Myocyte (in vitro differentiated cells): ENCODE measurements at places on chromosomes 1 and 21. TPM values are rescaled to one million over a fixed set of nuclear protein-coding genes. Genes with fewer than 3 reads are reported as not detected.

GRCh38 chr1:17729248-17729647 is 25.9 kb upstream of the ACTL8 start:
- DNase-seq = no peak

- no peak for DNase-seq
These were observed 114.8 kb upstream of the BARHL2 start for GRCh38 chr1:90831910-90832309.

GRCh38 chr1:64388336-64388735 is 81.6 kb upstream of the CACHD1 start:
- DNase-seq = no peak

DNA sequence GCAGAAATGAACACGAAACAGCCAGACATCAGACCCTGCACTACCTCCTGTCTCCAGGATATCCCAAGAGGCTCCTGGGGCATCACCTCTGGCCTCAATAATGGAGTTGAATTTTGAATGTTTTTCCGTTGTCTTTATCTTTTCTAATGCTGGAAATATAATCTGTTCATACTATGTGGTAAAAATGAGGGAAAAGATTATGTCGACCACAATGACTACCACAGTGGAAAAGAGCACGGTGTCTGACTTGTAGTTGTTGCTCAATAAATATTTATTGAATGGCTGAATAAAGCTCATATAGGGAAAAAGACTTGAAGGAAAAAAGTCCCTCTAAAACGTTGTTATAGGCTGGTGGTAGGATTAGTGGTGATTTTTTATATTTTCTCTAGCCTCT is 44.6 kb upstream of the ROR1 start:
- DNase-seq = no peak

- DNase-seq = no peak
These were observed 24.9 kb upstream of the GLIS1 start for GRCh38 chr1:53763911-53764310.

TTC39A gene
- 0.52 and 1.4 TPM in 2 replicates for total RNA-seq
